ENCODE measurements at places on chromosomes 1 and 21.

DNA sequence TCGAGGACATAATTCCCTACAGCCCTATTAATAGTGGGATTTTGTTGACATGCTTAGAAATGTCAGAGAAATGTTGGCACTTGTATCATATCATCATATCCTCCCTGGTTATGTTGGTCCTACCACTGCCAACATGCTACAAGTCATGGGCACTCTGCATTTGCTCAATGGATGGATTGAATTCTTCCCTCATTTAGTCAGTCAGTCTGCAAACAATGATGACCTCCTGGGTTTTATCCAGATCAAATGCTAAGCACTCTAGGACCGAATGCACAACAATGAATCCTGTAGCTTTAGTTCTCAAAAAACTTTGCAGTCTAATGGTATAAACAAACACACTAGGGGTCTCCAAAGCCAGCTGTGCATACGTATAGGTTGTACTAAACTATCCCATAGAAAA lies 357.2 kb upstream of the DPYD start:
- DNase-seq = peak; percentile 89

DNA sequence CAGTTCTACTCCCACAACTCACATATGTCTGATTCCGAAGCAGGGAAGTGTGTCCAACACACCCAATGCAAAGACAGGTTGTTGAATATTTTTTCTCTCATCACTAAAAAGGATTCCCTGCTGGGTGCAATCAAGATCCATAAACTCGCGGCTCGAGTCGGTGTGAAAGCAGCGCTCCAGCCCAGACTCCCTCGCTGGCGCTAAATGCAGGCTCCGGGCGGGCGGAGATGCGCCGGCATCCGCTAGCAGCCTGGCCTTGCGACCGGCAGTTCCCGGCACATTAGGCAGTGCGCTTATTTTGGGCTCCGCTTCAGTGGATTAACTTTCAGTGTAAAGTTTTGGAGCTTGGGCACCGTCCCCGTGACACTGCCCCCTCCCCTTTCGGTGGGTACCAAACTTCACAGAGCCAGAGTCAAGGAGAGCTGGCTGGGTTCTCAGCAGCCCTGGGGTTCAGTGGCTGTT lies 87.7 kb upstream of the POU3F1 start:
- no peak for DNase-seq

DNA sequence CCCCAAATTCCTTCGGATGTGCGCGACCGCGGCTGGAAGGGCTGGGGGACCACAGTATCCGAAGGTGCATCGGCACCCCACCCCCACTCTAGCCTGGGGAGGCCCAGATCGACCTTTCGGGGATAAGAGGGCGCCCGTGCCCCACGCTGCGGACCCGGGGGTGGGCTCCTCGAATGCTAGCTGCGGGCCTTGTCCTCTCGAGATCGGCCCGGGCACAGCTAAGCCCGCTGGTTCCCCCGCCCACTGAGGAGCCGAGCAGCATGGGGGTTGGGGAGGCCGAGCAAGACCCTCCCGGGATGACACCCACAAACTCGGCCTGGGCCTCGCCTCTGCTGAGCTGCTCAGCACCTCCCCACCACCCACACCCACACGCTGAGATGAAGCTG lies 653 bp upstream of the IFFO2 start:
- no peak for DNase-seq

DNA sequence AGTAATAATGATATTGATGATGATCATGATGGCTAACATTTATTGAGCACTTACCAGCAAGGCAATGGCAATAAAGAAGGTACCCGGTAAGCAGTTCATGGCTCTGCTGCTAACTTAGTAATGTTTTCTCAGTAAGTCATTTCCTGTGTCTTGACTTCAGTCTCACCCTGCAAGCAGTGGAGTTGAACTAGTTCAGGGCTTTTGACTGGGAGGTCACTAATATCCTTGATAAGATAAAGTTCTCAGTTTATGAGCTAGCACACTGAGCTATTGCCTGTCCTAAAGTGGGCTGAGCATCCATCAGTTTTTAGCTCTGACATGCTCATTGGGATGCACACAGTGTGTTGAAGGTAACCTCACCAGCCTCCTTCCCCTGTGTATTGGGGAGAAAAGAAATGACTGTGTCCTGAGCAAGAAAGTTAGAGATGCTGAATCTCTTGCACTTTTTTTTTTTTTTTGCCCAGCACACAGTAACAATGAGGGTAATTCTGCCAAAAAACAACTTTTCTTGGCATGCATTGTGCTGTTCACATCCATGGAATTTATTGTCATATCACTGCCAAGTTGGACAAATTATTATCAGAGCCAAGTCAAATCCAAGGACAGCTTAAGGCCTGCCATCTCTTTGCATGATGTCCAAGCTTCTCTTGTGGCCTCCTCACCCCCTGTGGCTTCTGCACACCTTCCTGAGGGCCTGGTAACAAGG lies 55.5 kb upstream of the GADD45A start:
- DNase-seq = peak; percentile 66

GRCh38 chr1:54723985-54724384 lies 8.3 kb downstream of the TTC4 start:
- DNase-seq = no peak

DNA sequence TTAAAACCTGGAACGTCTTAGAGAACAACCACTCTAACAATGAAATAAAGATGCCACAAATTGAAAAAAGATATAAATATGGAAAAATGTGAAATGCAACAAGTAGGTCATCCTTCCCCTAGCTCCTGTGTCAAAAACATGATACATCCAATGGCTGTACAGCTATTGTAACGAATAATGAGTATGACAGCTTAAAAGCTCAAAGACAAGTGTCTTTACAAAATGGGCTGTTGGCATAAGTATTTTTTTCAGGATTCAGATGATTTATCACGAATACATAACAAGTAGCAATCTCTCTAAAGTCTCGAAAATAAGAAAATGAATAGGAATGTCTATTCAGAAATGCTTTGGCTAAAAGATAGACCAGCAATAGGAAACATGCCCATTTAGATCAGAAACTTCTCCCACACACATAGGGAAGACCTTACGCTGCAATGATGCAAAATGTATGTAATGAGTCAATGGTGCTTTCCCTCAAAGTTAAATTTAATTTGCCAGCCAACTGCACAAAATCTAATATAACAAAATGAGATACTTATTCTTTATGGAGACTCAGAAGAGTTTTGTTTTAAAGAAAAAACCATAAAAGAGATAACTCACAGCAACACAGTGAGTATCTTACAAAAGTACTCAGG lies 8.3 kb downstream of the TGFBR3 start:
- DNase-seq = peak; percentile 13

GRCh38 chr1:247906504-247907047 lies 11.2 kb downstream of the OR2W3 start:
- peak; percentile 100 for DNase-seq

- no peak for DNase-seq
Observed at GRCh38 chr1:157348538-157349480, 203.5 kb downstream of the FCRL5 start.

- DNase-seq = no peak
Observed at GRCh38 chr1:16967095-16967575, 13.3 kb downstream of the MFAP2 start.

DNA sequence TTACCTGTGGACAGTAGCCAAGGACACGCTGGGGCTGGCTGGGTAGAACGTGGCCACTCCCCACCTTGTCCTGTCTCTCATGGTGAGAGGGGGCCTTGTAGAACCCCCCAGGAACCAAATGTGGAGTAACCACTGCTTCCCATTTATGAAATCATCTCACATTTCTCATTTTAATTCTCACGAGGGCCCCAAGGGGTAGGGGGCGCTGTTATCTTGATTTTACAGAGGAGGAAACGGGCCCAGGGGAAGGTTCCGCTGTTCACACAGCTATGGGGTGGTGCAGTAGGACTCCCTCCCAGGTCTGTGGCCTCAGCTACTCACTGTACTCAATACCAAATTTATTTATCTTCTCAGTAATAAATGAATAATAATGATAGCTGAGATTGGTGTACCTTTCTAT lies 5.5 kb downstream of the SMPDL3B start:
- peak; percentile 42 for DNase-seq

DNA sequence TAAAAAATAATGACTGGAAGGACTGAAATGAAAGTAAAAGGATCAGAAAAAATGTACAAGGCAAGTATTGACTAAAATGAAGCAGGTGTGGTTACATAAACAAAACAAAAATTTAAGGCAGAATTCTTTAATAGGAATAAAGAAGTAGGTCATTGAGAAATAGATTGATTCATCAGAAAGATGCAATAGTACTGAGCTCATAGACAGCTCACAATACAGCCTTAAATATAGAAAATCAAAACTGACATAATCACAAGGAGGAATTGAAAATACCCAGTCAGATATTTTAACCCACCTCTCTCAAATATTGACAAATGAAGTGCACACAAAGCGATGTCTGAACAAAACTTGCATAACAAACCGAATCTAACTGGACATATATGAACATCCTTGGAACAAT lies 366.8 kb upstream of the DPYD start:
- no peak for DNase-seq

GRCh38 chr1:151813271-151813977 lies 8.2 kb upstream of the LINGO4 start:
- no peak for DNase-seq

DNA sequence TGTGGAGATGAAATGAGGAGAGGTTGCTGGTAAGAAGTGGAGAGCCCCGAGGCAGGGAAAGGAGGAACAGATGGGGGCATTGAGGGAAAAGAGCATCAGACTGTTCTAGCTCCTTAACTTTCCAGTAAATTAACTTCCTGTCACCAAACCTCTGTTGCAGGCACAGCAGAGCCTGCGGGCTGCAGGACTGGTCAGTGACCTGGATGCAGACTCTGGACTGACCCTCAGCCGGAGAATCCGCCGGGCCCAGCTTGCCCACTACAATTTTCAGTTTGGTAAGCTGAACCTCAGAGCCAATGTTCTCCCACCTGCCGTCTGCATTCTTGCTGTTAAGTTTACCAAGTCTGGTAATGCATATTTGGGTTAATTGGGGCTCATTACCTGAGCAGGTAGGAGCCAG lies 2.5 kb upstream of the ECM1 start:
- DNase-seq = no peak

DNA sequence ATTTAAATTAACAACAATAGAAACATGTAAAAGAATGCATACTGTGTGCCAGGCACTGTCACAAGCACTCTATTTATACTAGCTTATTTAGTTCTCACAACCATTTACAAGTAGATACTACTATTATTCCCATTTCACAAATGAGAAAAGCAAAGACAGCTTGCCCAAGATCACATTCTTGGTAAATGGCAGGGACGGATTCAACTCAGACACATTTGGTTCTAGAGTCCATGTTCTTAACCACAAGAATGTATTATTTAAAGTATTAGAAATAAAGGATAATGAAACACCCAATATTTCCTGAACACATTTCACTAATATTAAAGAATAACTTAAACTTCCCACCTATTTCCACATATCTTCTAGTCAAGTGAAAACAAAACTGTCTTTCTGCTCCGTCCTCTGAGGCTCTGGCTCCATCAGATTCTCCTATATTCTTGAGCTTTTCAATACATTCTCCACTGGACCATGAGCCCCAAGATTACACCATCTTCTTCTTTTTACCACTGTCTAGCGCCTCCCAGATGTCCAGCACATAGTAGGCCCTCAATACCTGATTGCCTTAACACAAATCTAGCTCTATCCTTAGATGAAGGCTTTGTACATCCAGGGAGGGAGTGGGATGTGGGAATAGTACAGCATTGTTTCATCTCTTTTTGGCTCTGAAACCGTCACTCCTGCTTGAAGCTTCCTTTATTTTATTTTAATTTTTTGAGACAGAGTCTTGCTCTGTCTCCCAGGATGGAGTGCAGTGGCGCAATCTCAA lies 29.3 kb downstream of the SOD1 start:
- no peak for DNase-seq

- no peak for DNase-seq
Observed at GRCh38 chr1:94651076-94651475, 109.5 kb upstream of the F3 start.

DNA sequence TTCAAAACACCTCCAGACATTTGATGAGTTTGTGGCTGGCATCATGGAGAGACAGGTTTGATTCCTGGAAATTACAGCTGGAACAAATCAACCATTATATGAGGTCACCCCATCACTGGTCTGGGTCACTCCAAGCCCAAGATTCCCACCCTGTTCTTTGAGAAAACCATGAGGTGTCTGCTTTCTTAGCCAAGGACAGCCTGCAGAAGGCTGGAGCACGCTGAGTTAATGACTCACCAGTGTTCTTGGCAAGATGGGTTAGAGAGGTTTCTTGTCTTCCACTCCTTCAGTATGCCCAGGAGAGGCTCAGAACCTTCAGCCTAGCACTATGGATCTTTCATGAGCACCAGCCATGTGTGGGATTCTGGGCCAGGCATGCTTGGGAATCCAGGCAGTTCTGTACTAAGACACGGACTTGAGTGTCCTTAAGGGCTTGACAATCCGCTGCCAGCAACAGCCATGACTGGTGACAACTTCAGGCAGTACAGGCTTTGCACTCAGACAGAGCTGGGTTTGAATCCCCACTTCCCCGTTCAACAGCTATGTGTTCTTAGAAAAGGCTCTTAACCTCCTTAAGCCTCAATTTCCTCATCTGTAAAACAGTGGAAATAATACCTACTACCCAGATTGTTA lies 43.9 kb downstream of the GRHL3 start:
- peak; percentile 76 for DNase-seq

DNA sequence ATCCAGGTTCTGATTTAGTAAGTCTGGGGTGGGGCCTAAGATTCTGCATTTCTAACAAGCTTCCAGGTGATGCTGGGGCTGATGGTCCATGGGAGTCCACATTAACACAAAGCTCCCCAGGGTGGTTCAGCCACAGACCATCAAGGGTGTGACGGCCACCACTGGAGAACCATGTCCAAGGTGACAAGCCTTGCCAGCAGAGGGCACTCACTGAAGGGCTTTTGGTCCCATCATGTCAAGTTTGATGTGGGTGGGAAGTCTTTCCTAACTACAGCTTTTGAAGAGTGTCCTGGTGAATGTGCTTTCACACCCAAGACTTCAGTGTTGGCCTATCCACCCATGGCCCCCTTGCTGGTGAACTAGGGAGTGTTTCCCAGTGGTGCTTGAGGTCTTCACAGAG lies 67.1 kb downstream of the UBE2T start:
- peak; percentile 51 for DNase-seq

GRCh38 chr1:32806910-32807523 lies 10.1 kb downstream of the YARS1 start:
- DNase-seq = no peak

DNA sequence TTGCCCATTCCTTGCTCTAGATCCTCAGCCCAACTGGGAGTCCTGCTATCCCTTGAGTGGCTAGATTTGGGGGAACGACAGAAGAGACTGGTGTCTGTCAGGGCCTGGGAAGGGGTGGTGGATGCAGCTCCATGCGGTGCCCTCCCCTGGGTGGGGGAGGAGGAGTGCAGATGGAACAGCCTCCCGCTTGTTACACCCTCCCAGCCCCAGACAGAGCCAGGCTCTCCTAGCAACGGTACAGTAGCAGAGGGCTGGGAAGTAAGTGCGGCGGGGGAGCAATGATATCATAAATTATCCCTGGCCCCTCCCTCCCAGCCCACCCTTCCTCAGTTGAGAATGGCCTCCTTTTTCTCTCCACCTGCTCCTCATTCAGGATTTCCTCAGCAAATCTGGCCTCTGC lies 37.2 kb downstream of the RHBG start:
- no peak for DNase-seq

GRCh38 chr1:2567083-2567679 lies 11.0 kb downstream of the TNFRSF14 start:
- DNase-seq = no peak

- DNase-seq = peak; percentile 74
Observed at GRCh38 chr1:79161077-79161476, 154.5 kb upstream of the ADGRL4 start.

All from PC-3 (cell line).